ENCODE measurements at places on chromosomes 1 and 21.

GRCh38 chr1:39846796-39847195 is 36.5 kb downstream of the TRIT1 start:
- DNase-seq, result no peak

- DNase-seq, result peak; percentile 71
Measured at GRCh38 chr21:39788383-39788782, 43.4 kb downstream of the IGSF5 start.

DNA sequence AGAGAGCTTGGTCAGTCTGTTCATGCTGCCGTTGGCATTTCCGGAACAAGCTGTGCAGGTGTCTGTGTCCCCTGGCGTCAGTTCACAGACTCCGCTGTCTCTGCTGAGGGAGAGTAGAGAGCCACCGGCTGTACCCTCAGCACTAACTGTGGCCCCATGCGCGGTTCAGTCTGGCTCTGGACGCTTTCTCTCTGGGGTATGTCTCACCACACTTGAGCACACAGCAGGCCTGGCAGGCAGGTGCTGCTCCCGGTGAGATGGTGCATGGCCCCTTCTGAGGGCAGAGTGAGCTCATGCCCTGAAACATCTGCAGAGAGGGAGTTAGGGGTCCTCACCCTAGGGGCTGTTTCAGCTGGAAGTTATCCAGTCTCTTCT is 60.0 kb upstream of the TLR5 start:
- DNase-seq, result no peak

DNA sequence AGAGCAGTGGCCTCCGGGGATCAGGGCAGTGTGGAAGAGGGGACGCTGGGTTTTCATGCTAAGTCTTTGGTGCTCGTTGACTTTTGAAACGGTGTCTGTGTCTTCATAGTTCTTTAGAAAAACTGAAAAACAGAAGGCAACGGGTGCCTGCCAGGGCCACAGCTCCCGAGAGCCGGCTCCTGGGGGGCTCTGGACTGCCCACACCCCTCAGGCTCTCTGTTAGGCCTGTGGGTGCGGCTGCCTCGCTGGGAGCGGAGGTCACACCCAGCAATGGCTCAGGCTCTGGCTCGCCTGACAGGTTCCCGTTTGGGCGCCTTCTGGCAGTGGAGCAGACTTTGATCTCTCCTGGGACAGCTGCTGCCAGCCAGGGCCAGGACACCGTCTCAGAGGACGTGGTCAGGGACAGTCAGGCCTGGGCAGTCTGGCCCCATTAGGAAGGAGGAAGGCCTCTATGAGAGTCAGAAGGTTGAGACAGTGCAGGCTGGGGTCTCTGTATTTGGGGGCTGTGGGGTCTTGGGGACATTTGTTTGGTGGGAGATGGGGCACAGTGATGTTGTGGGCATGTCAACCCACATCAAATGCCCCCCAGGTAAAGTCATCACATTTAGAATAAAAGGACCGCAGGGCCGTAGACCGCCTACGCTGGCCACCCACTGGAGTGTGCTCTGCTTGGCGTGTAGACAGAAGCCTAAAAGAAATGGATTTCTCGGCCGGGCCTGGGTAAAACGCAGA is 5.6 kb downstream of the ARHGEF16 start:
- no peak for DNase-seq

- no peak for DNase-seq
Measured at GRCh38 chr21:34793471-34793870, 124.7 kb downstream of the CLIC6 start.

DNA sequence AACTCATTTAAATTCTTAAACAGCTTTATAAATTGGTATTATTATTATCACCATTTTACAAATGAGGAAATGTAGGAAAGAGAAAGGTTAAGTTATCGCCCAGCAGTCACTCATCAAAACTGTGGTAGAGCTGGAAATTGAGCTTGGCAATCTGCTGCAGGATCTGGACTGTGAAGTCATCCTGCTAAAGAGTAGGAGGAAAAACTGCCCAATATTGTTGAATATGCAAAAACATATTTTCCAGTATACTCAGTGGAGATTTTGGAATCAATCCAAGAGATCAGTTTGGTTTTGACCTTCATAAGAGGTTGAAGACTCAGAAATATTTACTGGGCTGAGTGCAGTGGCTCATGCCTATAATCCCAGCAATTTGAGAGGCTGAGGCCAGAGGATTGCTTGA is 16.9 kb upstream of the RC3H1 start:
- DNase-seq, result no peak

GRCh38 chr21:41444703-41445464 is 18.8 kb downstream of the MX1 start:
- DNase-seq, result no peak
